ENCODE measurements at places on chromosomes 6 and 20.

DNA sequence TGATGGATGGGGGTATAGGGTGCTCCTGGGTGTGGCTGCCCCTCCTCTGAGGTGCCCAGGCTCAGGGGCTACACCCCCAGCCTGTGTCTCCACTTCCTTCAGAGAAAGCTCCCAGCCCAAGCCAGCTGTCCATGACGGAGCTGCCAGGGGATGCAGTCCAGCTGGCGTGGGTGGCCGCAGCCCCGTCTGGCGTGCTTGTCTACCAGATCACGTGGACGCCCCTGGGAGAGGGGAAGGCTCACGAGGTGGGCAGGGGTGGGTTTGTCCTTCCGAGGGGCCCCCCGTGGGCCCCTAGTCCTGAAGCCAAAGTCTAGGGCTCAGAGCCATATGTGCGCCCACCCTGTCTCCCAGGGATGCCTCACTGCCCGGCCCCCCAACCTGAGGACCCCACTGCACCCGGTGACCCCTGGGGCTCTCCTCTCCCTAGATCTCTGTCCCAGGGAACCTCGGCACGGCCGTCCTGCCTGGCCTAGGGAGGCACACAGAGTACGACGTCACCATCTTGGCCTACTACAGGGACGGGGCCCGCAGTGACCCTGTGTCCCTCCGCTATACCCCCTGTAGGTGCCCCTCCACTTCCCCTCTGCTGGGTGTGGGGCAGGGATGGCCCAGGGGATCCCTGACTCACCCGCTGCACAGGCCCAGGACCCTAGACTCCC lies 19.8 kb downstream of the COL20A1 start:
- DNase-seq = no peak

- no peak for DNase-seq
Observed at GRCh38 chr20:46543033-46543432, 7.4 kb downstream of the OCSTAMP start.

DNA sequence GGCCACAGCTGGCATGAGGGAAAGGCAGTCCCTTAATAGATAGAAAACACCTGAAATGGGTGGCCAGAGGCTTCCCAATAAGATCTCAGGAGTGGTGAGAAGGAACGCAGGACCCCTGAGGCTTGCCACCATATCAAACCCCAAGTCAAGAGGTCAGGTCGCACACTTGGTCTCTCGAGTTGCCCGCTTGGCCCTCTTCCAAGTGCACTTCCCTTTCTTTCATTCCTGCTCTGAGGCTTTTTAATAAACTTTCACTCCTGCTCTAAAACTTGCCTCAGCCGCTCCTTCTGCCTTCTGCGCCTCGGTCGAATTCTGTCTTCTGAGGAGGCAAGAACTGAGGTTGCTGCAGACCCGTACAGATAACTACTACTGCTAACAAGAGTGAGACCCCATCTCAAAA lies 64.2 kb downstream of the SLC2A10 start:
- DNase-seq = no peak

DNA sequence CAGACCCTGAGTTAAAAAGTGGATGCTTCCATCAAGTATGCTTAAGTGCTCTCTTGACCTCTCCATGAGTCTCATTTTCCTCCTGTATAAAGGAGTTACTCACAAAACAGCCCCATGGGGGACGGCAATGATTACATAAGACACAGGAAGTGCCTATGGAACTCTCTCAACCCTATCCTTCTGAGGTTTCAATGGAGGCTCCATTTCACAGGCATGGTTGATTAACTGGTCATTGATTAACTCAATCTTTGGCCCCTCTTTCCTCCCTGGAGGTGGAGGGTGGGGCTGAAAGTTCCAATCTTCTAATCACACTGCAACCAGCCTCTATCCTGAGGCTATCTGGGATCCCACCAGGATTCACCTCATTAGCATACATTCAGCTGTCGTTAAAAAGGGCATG lies 29.3 kb downstream of the CST8 start:
- DNase-seq = no peak

GRCh38 chr6:81793821-81794475 lies 41.5 kb upstream of the TENT5A start:
- DNase-seq = no peak

- no peak for DNase-seq
Observed at GRCh38 chr20:45857882-45858216, 435 bp downstream of the ZSWIM3 start.

GRCh38 chr6:33820243-33820642 lies 16.4 kb upstream of the MLN start:
- no peak for DNase-seq

GRCh38 chr20:57377350-57377749 lies 13.8 kb upstream of the RBM38 start:
- no peak for DNase-seq

GRCh38 chr20:63394069-63394919 lies 33.1 kb upstream of the CHRNA4 start:
- no peak for DNase-seq

DNA sequence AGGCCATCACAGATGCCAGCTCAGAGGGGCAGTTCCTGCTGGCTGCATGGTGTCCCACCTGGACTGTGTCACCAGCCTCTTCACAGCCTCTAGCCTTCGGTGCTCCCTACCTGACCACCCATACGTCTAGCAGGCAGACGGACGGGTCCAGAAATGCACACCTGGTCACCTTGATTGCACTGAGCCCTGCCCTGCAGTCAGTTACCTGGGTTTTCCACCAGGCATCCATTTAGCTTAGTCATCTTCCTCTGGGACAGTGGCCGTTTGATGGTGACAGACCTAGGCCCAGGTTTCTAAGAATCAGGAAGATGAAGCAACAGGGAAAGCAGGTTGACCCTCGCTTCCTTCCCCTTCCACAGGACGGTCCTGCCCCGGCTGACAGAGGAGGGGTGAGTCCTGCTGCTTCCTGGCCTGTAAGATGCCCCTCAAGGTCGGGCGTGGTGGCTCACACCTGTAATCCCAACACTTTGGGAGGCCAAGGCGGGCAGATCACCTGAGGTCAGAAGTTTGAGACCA lies 9.8 kb upstream of the BPI start:
- no peak for DNase-seq

DNA sequence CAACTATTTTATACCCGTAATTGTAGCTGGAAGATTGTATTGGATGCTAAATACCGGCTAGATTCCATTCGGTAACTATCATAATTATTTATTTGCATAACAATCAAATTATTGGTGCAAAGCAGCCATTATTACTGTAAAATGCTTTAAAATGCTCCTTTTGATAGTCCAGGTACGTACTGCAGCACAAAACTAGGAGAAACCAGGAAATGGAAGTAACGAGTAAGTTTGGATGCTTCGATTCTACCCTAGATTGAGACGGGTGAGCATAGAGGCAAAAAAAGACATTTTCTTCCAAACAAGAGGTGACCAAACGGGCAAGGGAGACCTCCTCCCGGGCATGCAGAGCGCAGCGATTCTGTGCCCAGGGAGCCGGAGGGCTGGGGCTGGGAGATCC lies 469 bp upstream of the XRN2 start:
- DNase-seq = no peak

DNA sequence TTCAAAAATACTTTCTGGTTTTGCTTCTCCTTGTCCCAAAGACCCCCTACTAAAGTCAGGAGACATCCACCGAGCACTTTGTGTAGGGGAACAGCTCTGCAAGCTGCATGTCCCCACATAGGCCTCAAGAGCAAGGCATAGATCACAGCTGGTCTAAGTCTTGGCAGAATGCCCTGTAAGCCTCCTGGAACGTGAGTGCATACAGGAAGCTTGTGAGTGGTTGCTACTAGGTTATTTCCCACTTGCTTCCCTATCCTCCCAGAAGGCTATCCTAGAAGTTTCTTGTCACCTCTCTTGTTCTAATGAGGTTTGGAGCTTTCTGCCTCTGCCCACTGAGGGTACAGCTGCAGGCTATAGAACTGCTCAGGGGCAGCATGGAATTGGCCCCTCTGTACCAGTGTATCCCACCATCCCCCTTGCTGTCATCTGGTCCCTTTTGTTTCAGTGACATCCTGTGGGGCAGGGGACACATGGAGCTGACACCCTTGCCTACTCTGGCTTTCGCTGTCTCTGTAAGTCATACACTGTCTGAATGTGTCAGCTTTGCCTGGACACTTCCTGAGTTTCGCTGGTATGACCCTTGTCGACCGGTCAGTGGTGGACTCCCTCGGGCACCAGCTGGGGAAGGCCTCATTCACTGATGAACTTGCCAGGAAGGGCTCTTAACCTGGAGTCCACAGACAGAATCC lies 35.6 kb upstream of the KCNK16 start:
- no peak for DNase-seq

GRCh38 chr20:51077686-51078060 lies 54.8 kb upstream of the KCNG1 start:
- no peak for DNase-seq

DNA sequence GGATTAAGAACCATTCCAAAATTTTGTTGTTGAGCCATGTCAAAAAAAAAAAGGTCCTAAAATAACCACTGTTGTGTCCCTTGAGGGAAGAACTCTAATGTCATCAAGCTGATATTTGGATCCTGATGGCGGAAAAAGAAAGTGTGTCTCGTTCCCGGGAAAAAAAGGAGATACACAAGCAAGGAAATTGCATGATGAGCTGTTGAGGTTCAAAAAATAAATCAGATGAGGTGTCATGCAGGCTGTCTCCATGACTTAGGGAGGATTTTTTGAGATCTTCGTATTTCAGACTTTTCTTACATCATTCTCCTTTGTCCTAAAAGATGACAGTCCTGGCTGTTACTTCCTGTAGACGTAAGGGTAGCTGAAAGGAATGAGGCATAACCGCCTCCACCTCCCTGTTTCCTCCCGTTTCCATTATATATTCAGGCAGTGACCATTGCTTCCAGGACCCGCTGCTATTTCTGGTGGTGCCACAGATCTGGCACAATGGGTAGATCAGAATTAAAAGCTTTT lies 117.3 kb upstream of the TNFAIP3 start:
- DNase-seq = no peak

- DNase-seq = no peak
Observed at GRCh38 chr6:12395898-12396297, 105.7 kb downstream of the EDN1 start.

DNA sequence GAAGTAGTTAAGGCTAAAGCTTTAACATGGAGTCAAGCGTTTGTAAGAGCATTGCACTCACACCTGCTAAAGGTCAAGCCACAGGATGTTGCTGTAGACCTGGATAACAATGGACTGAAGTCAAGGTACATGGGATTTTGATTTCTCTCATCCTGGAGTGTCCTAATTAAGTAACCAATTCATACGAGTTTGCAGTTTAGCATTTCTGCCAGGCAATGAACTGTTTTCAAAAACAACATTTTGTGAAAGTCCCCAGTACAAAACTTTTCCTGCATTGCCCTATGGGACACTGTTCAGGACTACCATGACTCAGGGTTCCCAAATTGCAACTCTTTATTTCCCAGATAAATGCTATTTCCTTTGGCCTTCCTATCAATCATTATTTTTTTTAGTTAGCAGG lies 17.4 kb upstream of the SIRPB1 start:
- no peak for DNase-seq

GRCh38 chr6:170152989-170153388 lies 137.9 kb downstream of the DLL1 start:
- DNase-seq = no peak

DNA sequence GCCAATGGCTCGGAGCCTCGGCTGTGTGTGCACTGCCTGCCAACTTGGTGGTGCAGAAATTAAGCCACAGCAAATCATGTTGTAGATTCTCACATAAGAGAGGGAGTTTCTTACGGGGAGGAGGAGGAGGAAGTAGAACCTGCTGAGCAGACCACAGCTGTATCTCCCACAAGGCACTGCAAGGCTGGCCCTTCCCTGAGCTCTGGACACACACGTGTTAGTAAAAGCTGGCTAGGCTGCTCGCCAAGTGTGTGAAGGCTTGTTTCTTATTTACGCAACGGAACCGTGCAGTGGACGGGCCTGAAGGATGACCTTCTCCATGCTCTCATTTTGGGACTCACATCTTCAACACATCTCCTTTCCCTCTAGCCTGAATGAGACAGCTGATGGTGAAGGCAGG lies 15.7 kb upstream of the QKI start:
- no peak for DNase-seq

DNA sequence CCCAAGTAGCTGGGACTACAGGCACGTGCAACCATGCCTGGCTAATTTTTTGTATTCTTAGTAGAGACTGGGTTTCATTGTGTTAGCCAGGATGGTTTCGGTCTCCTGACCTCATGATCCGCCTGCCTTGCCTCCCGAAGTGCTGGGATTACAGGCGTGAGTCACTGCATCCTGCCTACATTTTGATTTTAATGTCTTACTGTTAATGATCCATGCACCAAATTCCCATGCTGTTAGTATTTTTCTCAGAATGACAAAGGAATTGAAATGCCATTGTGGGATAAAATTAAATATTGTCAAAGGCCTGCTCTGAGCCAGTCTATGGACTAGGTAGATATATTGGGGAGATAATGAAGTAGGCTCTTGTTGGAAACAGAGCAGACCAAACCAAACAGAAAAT lies 28.2 kb downstream of the CBFA2T2 start:
- no peak for DNase-seq

- DNase-seq = no peak
Observed at GRCh38 chr6:161393839-161394364, 120.0 kb upstream of the AGPAT4 start.

DNA sequence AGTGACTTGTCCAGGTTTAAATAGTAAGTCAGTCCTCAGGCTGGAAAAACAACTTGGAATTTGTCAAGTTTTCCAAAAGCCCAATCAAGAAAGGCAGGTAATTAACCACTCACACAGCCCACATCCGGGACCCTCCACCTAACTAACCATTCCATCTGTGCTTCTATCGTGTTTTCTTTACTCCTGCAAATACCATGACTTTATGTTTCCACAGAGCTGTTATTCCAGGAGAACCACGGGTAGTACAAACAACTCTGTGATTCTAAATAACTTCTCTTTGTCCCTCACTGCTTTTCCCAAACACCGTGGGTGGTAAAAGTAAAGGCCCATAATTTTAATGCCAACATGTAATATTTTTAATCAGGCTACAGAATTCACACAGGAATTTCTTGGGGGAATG lies 49.6 kb upstream of the NT5E start:
- DNase-seq = no peak

DNA sequence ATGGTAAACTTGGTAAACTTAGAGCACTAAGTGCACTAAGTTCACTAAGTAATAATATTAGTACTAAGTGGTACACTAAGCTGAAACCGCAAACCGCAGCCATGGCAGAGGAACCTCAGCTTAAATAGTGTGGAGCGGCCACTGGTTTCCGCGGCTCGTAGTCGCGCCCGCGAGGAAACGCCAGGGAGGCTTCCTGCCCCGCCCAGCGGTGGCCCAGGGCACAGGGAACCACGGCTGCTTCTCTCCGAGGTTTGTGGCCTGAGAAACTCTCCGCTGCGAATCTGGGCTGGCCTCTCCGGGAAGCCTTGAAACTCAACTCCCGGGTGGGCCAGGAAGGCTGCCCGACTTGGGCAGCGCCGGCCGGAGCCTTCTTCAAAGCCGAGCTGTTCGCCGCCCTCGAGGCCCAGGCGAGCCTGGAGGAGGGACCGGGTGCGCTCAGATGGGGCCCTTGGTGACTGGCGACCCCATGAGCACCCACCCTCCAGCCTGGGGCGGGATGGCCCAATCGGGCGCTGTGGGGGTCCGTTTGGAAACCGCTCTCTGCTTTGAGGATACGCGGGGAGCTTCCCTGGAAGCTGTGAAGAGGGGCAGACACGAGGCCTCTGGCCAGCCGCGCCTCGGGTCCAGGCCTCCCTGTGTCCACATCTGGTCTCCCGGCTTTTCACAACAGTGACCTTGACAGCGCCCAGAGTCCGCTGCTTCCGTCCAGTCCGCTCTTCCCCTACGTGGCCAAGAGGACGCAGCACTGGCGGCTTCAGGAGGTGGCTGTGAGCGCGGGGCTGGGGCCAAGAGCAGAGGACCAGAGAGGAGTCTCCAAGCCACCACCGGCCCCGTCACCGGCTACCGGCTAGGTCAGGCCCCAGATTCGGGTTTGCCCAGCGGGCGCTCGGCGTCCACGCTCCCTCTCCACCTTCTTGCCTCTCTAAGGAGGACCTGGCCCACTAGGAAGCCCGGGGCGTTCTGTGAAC lies 25.4 kb upstream of the HLA-E start:
- no peak for DNase-seq

Measured in stimulated activated CD4-positive, alpha-beta T cell treated with anti-CD3 and anti-CD28 coated beads, TNF-alpha, amount 100 ng/mL, for 4 hours (primary cell).